ENCODE measurements at places on chromosomes 5 and 9.

DNA sequence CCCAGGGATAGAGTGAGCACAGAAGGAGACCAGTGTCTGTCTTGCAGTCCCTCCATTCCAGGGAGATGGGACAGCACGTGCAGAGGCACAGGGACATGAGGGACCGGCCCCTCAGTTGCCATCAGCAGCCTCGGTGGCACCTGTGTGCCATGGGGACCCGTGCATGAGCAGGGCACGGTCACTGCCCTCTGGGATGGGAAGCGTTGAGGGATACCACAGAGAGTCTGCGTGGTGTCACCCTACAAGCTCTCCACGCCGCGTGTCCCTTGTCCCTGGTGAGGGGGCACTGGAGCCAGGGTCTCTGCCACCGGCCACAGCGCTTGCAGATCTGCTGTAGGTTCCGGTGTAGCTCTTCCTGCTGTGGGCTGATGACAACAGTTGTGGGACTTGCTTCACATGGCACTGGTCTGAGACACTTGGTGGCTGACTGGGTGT is 108.1 kb downstream of the CACNA1B start:
- no peak for DNase-seq

GRCh38 chr5:141846031-141846430 is 32.2 kb downstream of the PCDH1 start:
- DNase-seq = peak; percentile 18

DNA sequence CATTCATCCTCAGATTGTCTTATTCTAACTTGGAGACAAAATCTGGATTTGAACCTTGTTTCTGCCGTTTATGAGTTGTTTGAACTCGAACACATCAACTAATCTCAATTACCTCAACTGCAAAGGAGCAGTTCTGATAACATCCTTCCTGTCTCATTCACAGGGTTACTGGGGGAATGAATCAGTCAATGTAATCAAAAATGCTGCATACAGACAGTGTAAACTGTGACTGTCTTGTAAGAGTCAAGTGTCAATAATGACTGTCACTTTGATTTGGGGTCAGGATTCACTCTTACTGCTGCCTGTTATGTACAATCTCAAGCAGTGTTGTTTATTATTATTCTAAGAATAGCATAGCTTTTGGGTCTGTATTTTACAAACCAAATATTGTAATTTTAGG is 273.8 kb downstream of the DOCK8 start:
- no peak for DNase-seq

GRCh38 chr9:38526591-38526990 is 93.8 kb downstream of the ANKRD18A start:
- DNase-seq = no peak

- no peak for DNase-seq
Observed at GRCh38 chr5:146069780-146070099, 35.6 kb downstream of the PLAC8L1 start.
